ENCODE measurements at places on chromosomes 6 and 20.

DNA sequence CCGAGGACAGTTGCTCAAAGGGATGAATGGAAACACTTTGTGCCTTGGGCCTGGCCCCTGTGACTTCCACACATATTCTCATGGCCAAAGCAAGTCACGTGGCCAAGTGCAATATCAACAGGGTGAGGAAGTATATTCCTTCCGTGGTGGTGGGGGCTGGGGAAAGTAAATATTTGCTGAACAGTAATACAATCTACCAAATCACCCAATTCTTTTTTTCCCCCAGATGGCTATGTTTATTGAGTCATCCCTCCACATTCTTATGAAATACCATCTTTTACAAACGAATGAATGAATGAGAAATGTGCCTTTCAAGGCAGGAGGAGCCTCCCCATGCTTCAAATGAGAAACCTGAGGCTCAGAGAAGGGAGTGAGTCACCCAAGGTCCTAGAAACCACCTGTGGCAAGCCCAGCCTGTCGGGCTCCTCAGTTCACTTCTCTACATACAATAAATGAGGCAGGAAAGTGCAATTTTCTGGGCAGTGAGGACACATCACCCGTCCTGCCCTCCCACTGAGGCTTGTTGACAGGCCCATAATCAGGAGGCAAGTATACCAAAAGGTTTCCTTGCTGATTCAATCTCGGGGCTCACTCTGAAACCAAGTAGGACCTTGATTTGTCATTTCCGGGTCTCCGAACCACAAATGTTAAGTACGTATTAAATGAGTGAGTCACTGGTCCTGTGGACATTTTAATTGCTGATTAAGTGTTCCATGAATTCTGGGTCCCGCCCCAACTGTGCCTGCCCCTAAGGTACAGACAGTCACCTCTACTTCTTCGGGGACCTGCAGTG is 25.3 kb upstream of the TOP1 start:
- peak; percentile 34 for DNase-seq

DNA sequence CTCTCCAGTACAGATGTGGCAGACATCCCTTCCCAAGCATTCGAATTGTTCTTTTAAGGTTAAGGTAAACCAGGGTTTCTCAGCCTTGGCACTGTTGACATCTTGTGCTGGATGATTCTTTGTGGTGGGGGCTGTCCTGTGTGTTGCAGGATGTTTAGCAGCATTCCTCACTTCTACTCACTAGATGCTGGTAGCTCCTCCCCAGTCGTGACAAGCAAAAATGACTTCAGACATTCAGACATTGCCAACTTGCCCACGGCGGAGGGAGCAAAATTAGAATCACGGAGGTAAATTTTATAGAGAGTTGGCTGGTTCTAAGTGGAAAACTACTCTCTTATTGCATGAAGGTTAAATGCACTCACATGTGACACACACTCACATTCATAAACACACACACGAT is 188.7 kb downstream of the GMPR start:
- DNase-seq, result no peak

GRCh38 chr20:52941808-52942207 is 30.4 kb upstream of the TSHZ2 start:
- DNase-seq, result no peak

DNA sequence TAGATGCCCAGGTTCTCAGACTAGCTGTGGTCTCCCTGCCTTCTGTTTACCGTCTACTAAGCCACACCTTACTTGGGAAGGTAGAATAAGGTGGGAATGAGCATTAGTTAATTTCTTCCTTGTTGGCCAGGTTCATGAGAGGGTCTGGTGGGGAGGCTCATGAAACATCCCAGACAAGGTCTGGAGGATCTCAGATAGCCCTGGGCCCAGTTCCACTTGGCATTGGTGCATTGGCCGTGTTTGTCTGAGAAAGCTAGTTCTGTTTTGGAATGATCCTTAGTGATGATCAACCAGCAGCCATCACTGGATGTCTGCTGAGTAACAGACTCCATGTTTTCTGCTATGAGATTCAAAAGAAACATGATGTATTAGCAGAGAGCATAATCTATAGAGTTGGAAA is 155.1 kb downstream of the SLC24A3 start:
- no peak for DNase-seq

DNA sequence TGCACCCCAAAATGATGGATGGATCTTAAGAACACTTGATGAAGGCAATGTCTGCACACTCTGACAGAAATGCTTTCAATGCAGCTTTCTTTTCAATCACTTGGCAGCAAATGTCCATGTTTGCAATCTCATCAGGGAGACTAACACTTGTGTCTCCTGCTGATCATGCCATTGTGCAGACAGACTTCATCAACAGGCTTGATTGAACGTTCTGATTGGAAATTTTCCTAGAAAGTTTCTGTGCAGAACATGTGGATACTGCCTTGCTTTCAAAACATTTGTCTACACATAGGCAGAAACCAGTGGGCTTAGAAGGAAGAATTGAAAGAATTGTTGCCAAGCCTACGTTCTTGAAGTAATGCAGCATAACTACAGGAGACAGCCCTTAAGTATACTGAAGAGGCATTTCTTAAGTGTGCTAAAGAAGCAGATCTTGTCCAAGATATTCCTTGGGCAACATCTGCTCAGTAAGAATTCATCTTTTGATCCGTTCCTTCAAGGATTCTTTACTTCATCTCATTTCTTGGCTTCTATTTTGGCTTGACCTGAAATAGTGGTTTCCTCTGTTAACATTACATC is 120.4 kb upstream of the PLCB4 start:
- no peak for DNase-seq

Data from stimulated activated CD8-positive, alpha-beta memory T cell treated with anti-CD3 and anti-CD28 coated beads, Interleukin-4, amount 100 ng/mL, for 4 hours (primary cell).